NCI-H460 (cell line): ENCODE measurements at places on chromosomes 7 and 10. TPM values are rescaled to one million over a fixed set of nuclear protein-coding genes. Genes with fewer than 3 reads are reported as not detected.

- no peak for DNase-seq
These were observed 35.3 kb upstream of the CDCA7L start for GRCh38 chr7:21980926-21981500.

- DNase-seq: no peak
These were observed 370.3 kb downstream of the BMPER start for GRCh38 chr7:34275624-34276023.

DNA sequence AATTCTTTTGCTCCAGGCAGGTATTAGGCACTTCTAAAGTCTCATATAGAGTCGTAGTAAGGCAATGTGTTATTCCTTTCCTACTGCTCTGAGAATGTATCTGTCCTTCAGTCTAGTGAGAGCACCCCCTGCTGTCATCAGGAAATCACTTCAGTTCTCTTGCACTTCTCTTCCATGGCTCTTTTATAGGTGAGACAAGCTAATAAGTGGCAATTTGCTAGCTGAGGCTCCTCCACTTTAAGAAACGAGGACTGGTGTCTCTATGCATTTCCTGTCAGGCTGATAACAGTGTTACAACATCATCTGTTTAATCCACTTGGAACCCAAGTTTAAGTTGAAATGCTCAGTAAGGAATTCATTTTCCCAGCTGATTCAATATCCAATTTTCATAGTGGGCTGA is 350.6 kb downstream of the TFEC start:
- DNase-seq: peak; percentile 25

DNA sequence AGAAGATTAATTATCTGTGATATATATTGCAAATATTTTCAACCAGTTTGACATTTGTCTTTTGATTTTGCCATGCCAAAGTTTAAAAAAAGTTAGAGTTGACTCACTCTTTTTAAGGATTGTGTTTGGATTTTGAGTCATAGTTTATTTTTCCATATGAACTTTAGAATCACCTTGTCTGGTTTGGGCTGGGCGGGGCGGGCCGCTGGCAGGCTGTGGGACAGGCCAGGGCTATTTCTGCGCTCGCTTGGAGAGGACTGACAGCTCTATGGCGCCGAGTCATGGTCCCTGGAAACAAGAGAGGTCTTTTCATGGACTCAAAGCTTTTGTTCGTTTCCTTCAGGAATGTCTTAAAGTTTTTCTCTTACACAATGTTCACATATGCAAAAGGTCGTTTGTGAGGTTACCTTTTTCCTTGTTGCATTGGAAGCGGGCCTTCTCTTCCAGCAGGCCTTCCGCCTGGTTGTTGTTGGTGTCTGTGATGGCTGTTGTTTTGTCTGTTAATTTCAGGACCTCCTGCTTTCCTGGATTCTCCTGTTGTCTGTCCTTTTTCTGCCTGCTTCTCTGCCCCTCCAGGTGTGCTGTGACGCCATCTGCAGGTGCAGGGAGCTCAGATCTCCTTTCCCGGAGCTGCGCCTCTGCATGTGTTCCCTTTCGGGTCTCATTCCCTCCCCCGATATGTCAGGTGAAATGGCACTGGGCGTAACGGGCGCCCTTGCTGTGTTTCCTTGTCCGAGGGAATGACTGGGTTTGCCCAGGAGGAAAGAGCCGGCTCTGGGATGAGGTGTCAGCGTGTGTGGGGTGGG is 53.8 kb downstream of the INPP5A start:
- DNase-seq: no peak

- no peak for DNase-seq
These were observed 47.6 kb downstream of the TSPAN15 start for GRCh38 chr10:69498711-69499471.

- no peak for DNase-seq
These were observed 25.9 kb downstream of the AGBL3 start for GRCh38 chr7:135012229-135012628.

DNA sequence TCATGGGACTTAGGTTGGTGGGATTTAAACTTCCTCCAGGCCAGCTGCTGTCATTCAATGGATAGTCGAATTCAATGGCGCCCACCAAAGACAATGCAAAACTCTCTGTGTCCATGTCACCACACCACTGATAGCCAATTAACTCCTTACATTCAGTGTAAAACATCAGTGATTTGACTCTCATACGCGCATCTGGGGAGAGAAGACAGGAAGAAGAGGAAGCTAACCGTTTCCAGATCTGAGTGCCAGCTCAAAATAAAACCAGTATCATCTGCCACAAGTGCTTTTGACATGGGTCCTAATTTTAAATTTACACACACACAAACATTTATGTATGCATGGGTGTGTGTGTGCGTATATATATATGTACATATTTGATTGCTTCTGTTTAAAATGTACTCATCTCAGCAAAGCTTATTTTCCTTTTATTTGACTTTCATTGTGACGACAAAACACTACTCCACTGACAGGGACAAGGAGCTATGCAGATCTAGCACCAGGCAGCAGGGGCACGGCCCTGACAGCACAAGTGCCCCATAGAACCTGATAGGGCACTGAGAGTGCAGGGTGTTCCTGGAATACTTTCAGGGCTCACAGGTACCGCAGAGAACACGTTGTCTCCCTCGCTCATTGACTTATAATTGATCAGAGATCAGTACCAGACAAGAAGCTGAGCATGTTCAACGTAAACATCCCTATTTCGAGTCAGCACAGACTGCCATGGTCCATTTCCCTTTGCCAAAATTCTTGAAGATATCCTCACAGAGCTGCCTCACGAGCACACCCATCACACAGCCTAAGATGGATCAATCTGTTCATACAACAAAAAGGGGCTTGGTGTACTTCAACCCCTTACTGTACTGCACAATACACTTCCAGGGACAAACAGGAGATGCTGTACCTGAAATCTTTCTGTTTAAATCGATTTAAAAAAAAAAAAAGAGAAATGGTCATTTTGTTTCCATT is 176.1 kb downstream of the COBL start:
- no peak for DNase-seq

DNA sequence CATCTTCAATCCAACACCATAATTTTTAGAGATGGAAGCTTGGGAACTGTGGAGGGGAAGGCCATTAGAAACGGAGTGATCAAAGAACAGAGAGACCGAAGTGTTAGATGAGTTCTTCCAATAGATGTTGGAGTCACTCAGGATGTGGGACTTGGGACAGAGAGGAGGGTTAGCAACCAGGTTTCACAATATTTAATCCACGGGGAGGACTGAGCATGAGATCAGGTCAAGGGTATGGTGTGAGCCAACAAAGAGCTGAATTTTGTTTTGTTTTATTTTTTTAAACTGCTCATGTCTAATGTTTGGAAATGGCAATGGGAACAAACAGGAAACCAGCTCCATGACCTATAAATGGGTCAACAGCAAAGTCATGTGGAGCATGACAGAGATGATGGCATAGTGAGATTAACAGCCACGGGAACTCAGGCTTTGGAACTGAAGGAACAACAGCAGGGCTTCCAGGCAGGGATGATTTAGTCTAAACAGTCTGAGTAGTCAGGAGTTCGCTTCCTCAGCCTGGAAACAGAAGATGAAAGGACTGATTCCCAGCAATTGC is 38.9 kb upstream of the AMPH start:
- no peak for DNase-seq

DNA sequence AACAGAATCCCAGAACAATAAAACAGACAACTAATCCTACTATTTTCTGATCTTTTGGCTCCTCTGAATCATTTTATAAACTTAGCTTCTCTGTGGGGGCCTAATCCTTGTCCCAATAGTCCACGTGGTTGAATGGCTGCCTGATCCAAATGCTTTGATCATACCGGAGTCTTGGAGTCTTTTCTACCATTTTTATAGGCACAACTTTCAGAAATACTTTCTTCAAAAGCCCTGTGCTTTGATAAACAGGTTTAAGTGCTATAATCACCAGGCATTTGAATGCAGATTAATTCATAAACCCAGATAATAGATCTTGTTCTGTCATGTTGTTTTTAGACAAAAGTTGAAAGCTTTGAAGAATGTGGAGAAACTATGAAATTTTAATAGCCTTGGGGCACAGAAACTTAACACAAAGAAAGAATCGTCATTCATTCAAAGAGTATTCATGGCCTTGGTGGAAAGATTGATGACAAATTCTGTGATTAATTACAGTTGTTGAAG is 163.7 kb downstream of the AHR start:
- DNase-seq: no peak

DNA sequence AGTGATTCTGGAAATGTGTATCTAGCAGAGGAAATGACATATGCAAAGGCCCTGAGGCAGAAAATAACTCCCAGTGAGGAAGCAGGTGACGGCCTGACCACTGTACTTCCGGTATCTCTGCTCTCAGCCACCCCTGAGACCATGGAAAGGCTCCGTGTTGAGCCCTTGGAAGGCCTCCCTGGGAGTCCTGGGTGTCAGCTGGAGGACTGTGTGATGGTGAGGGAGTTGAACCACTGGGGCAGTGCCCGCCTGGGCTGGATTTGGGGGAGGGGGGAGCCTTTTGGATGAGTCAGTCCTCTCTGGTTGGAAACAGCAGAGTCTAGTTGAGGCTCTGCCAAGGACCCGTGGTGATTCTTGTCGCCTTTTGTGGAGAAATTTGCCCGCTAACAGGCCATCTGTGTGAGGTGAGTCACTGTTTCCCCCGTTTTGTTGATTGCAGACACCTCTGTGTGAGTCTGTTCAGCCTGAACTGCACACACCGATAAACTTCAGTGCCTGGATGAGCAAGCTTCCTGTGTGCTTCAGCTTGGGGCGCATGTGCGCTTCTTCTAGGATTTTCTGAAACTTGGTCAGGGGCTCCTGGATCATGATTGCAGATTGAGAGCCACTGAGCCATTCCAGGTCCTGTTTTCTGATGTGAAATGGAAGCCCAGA is 98.6 kb downstream of the GRK5 start:
- DNase-seq: peak; percentile 40

DNA sequence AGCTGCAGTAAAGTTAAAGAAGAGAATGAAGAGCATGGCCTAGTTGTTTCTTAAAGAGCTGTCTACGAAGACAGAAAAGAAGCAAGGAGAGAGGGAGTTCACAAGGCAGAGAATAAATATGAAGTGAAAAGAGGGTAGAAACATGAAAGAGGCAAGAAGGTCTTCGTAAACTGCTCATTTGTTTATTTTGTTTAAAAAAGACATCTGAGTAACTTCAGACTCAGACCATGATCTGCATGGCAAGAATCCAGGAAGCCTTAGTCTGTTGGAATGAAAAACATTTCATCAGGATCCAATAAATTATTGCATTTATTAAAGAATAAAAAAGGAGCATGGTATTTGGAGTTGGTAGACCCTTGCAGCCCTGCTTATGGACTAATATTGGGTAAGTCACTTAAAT is 151.1 kb downstream of the SEM1 start:
- no peak for DNase-seq

DNA sequence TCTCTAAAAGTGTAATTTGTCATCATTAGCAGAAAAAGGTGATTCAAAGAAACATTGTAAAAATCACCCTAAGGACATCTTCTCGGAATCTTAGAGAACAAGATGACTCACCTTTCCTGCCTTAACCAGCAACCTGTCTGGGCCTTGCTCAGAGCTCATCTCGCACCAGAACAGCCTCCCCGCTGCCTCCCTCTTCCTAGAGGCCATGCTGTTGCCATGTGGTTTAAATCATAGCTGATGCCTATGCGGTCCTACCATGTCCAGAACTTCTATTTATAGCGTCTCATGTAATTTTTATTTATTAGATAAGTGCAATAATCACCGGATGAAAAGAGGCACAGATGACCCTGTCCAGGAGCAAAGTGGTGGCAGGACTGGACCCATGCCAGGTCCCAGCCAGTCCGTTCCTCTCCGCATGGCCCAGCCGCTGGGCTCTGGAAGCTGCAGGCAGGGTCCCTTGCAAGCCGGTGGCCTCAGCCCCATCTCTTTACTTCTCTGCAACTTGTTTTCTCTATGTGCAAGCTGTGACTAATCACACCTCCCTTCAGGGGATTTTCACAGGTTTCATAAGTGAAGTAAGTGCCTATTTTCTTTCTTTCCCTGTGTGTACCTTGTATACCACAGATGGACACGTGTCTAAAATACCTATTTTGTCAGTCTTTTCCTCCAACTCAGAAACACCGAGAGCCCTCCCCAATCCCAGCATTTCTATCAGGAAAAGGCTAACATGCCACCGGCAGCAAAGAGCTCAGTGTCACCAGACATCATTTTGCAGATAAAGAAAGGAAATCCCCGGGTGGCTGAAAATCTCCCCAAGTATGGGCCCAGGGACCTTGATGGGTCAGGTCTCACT is 27.1 kb downstream of the KLF6 start:
- no peak for DNase-seq

- peak; percentile 36 for DNase-seq
These were observed 28.9 kb downstream of the LRRC27 start for GRCh38 chr10:132360766-132361447.

DNA sequence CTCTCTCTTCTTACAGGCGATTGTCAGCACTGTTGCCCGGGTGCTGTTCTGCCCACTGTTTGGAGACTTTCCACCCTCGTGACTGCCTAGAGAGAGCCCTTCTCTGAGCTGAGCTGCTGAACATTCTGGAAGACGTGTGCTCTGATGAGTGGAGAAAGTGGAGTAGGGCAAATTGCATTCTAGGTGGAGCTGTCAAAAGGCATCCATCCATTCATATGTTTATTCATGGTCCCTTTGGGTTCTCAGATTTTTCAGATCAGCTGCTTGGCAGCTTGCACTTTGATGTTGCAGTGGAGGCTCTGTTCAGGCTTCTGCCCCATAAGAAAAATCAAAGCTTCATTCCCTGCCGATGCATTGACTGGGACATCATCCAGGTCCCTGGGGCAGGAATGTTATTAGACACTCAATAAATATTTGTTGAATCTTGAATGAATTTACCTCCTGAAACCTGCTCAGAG is 120.7 kb upstream of the EEPD1 start:
- no peak for DNase-seq

GRCh38 chr10:33833566-33833965 is 499.1 kb upstream of the NRP1 start:
- no peak for DNase-seq

GRCh38 chr7:158975526-158976467 is 119.4 kb downstream of the DYNC2I1 start:
- no peak for DNase-seq

DNA sequence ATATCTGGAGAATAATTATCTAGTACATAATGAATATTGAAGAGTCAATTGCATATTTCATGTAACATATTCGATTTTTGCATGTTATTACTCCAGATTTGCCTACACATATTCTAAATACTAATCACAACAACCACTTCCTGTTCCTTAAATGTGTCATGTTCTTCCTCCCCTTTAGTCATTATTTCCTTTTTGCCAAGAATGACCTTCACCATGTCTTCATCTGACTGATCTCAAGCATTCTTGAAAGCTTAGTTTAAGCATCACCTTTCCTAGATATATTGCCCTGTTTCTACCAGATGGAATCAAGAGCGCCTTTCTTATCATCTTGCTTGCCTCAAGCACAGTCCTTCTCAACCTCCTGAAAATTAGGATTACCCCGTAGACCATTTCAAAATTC is 23.5 kb upstream of the MEOX2 start:
- no peak for DNase-seq

GRCh38 chr10:96646751-96647166 is 59.9 kb upstream of the TM9SF3 start:
- DNase-seq: no peak

GRCh38 chr10:120156614-120157274 is 264.2 kb downstream of the SEC23IP start:
- no peak for DNase-seq

- DNase-seq: no peak
These were observed 46.9 kb downstream of the PRPF18 start for GRCh38 chr10:13633689-13634088.

Gene UFSP1
- total RNA-seq: 4.6 and 7.0 TPM in 2 replicates

Gene MYPN
- 5.4 and 6.2 TPM in 2 replicates for total RNA-seq

Gene ZNF804B
- not detected in 2 replicates for total RNA-seq

Gene ARHGAP22
- total RNA-seq: 3.0 and 3.6 TPM in 2 replicates

Gene SLIT1
- 0.27 TPM in 1 of 2 replicates, not detected in the other for total RNA-seq
